ENCODE measurements at places on chromosomes 5 and 9.

- no peak for DNase-seq
Measured at GRCh38 chr9:2130941-2131340, 115.8 kb downstream of the SMARCA2 start.

- DNase-seq = no peak
Measured at GRCh38 chr5:173624282-173624681, 7.8 kb upstream of the BOD1 start.

DNA sequence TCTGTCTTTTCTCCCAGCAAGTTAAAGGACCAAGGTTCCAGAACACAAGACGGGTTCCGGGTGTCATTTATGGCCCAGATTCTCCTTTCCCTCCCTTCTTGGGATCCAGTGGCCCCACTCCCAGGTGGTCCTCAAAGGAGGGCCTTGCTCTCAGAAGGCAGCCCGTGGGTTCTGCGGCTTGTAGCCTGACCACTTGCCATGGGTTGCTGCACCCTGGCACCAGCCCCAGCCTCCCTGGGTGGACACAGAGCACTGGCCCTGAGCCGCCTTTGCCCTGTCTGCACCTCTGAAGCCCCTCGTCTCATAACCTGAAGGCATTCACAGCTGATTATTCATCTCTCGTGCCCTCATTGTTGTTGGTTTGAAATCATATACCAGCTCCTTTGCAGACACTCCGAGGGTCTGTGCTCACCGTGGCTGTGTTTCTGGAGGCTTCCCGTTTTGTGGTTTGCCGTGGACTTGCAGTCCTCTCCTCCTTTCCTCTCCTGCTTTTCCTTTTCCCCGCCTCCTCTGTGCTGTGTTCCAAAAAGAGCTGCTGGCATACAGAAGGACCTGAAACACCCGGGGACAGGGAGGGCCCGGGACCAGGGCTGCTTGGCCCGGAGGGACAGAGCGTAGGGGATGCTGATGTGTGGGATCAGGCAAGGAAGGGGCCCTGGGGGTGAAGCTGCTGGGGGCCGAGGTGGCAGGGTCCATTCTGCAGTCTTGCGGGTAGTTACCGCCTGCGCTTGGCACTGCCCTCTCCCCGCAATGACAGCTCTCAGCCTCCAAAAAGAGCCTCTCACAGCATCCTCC is 49.5 kb upstream of the FCN2 start:
- no peak for DNase-seq

DNA sequence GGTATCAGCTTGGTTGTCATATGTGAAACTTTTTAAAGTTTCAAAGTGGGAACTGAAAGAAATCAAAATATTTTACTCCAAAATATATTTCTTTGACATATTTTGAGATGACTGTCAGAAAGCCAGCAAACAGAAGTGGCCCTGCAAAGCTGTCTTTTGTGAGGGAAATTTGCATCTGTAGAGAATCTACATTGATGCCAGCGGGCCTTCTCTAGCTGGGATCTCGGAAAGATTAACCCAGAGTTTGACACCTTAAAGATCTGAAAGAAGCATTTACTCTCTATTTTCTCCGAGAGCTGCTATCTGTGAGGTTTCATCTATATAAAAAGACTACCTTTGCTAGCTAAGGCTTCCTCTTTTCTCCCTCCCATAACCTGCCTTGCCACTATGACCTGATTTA is 303.6 kb downstream of the FBXL17 start:
- no peak for DNase-seq

DNA sequence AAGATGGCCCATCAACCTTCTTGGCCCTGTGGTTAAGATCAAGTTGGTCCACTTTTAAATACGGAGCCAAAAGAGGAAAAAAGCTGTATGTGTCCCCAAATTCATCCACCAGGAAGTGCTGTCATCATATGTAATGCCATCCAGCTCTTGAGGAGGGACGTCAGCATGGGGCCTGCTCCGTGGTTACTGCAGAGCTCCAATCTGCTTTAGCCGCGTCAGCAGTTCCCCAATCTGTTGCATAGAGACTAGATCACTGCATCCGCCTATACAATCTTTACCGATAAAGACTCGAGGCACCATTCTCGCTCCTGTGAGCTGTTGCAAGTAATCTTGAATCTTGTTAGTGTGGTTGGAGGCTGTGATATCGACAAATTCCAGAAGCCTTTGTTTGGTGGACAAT is 65.7 kb downstream of the GABRA6 start:
- DNase-seq = no peak

DNA sequence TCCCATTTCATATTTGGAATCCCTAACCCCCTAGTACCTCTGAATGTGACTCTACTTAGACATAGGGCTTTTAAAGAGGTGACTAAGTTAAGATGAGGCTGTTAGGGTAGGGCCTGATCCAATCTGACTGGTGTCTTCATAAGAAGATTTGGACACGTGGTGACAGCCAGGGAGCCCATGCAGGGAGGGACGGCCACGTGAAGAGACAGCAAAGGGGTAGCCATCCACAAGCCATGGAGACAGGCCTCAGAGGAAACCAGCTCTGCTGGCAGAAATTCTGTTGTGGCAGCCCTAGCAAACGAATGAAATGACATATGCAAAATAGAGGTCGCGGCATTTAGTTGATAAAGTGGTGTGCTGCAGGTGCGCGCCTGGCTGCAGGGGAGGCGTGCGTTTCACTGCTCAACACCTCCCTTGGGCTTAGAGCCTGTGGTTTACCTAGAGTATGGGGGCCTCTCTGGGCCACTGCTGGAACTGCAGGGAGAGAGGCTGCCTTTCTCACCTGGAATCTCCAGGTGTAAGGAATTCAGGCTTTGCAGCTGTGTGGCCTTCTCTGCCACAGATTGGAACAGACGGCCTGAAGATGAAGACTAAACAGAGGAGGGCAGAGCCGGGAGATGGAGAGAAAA is 7.1 kb upstream of the AFAP1L1 start:
- DNase-seq = peak; percentile 48

DNA sequence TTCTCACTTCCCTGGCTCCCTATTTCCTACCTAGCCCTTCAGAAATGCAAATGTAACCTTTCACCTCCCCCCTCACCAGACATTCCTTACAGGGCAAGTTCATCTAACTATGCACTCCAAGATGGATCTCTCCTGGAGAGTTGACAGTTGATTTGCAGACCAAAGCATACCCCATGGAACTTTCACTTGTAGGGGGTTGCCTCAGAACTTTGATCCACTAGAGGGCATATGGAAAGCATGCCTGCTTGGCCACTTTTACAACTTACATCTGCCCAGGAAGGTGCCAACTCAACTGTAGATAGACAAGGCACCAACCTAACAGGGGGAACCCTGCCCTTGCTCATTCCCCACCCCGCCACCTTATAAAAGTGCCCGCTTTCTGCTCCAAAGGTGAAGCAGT is 187.8 kb downstream of the NXNL2 start:
- no peak for DNase-seq

DNA sequence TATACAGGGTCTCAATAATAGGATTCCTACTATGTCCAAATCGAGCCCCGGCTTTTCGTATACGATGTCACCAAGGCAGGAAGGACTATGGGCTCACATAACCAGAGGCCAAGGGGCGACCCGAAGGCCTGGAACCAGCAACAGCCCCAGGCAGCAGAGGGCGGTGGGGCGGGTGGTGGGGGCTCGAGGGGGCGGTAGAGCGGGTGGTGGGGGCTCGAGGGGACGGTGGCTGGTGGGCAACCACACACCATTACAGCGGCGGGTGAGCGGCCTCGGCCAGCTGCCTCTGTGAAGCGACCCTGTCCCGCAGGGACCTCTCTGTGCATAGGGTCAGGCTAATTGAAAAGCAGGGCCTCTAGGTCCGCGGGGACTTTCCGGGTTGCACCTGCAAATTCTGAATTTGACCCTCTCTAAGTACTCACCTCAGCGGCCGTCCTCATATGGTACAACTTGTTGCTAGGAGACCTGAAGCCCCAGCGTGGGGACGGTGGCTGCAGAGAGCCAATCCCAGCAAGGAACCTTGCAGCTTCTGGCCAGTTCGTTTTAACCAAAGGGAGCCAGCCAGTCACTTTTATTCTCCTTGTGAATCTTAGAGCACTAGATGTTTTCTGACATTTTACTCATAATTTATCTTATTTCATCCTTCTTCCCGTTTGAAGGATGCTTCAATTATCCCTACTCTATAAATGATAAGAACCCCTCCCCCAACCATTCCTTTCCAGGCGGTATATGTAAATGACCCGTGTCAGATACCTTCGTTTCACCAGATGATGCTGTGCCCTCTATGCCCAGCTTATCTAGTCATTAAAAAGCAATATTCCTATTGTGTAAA is at the start of gene NME5:
Gene NME5 (minus strand): TSS at position 480 of the 832 bp plus-strand sequence. CDS start 648 bp downstream, outside the sequence.
- no peak for DNase-seq

- no peak for DNase-seq
Measured at GRCh38 chr5:17012289-17012688, 76.2 kb upstream of the MYO10 start.

DNA sequence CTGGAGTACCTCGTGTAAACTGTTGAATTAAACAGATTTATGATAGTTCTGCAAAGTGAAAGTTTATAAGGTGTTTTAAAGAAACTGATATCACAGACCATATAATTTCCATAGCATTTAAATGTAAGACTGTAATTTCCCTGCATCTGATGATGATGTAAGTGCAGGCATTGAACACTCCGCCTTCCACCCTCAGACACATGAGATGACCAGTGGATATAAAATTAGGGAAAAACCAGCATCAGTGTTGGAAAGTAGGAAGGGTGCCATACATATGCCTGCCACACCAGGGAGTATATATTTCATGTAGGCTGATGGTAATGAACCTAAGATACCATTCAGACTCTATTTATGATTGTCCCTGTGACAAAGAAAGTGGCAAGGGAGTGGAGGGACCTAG is 519.2 kb downstream of the ACTL7B start:
- no peak for DNase-seq

GRCh38 chr9:137530331-137530730 is 19.9 kb downstream of the PNPLA7 start:
- no peak for DNase-seq

GRCh38 chr5:16520841-16521240 is 55.2 kb upstream of the ZNF622 start:
- DNase-seq = no peak

DNA sequence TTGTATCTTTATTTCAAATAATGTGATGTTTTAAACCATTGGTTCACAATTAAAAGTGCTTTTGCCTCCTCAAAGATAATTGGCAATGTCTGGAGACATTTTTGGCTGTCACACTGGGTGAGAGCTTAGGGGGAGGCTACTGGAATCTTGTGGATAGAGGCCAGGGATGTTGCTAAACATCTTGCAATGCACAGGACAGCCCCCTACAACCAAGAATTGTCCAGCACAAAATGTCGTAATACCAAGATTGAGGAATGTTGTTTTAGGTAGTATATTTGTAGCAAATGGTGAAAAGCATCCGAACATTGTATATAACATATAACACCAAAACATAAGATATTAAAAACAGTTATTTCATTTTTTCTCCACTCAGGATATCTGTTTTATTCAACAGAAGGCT is 99.8 kb downstream of the SLC44A1 start:
- no peak for DNase-seq

- no peak for DNase-seq
Measured at GRCh38 chr5:159749146-159749545, 167.1 kb upstream of the ADRA1B start.

DNA sequence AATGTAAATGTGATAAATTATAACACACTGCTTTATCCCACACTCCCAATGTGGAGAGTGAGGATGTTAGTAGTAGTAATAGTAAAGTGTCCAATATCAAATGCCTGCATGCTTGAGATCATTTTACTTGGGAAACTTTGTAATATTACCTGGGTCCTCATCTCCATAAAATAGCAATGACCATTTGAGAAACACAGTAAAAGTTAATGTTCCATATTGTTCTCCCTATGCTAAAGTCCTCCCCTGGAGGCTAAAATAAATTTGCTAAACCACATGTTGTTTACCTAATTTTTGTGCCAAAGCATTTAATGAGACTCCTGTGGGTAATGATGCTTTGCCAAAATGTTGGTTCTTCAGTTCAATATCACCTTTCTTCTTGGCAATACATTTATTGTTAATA is 291.2 kb downstream of the CDH10 start:
- DNase-seq = no peak

DNA sequence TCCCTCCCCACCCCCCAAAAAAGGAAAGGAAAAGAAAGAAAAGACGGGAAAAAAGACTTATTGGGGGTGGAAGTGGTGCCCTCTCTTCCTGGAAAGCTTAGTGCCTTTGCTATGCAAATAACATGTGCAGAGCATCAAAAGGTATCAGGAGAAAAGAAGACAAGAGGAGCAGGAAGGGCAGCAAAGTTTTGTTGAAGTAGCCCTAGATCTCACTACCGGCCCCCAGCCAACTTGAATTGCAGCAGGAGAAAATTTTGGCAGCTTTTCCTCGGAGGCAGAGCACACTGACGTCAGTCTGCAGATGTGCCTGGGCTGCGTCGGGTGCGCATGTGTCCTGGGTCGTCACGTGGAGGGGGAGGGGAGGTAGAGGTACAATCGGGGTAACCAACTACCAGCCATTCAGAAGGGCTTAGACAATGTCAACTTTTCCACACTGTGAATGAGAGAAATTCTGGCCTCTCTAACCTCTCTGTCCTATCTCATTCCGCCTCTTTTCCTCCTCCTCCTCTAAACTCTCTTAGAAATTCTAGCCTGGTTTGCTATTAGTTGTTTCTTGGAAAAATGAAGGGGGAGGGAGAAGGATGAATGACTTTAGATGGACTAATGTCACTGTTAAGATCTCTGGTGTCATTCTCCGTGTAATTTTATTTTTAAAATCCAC is at the start of gene ADAMTS6:
Gene ADAMTS6 (minus strand): TSS at position 286 of the 661 bp plus-strand sequence. CDS start 8,247 bp downstream, outside the sequence.
- DNase-seq = peak; percentile 76

DNA sequence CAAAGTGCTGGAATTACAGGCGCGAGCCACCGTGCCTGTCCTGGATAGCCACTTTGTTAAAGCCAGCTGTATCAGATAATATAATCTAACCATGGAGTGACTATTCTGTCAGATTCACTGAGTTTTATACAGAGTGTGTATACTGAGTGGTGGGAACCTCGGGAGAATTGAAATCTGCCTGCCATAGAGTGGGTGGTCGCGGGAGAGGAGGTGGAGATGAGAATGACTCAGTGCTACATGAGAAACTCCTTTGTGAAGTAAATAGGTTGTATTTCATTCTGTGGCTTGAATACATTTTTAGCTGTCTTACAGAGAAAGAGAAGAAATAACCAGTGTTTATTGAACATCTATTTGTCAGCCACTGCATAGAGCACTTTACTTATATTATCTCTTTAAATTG is 26.4 kb downstream of the ATP6V0E1 start:
- DNase-seq = no peak

GRCh38 chr9:1522219-1522767 is 472.1 kb downstream of the DMRT2 start:
- DNase-seq = no peak

DNA sequence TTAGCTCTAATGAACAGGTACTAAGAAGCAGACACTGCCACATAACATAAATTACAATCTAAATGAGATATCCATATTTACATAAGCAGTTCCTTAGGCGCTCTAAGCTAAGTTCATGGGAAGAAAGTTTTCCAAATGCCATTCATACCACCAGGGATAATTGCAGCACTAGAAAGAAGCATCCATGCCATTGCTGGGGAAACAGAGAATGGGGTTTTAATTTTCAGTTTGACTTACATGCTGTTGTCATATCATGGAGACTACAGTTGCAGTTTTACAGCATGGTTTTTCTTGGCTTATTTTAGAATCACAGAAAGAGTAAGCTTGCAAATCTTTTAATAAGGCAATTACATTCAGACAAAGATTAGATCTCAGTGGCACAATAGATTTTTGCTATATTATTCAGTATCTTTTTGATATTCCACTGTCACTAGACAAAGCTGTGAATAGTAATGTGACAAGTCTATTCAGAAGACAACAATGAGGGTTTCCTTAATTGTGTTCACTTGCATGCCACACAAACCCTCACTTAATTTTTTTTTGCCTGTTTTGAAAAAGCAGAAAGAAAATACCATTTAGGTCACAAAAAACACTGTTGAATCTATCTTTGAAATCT is 108.4 kb upstream of the ELAVL2 start:
- DNase-seq = no peak

- no peak for DNase-seq
Measured at GRCh38 chr9:115978091-115978490, 175.5 kb upstream of the PAPPA start.

Measured in activated naive CD4-positive, alpha-beta T cell treated with anti-CD3 and anti-CD28 coated beads, Interleukin-2, amount 50 U/mL, for 16 hours (primary cell).